Umbilical cord (tissue), 2 donors: ENCODE measurements at places on chromosomes 12 and 14.

- DNase-seq, result peak; percentile 76
Measured at GRCh38 chr14:49497725-49498348, 88.3 kb downstream of the RPS29 start.

DNA sequence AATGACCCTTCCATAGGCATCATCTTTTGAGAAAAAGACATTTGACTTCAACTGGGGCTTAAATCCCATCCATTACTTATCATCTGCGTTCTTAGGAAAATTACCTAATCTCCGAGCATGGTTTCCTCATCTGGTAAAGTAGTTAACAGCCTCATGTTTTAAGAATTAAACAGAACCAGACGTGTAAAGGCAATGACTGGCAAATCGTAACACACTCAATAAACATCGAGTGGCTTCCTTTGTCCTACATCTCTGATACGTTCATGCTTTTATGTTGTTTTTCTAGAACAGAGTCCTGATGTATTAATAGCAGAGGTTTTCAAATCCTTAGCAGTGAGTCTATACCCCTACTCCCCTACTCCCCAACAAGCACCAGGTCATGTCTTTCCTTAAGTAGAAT, 189.7 kb upstream of the RGS6 start:
- no peak for DNase-seq

- peak; percentile 63 for DNase-seq
Measured at GRCh38 chr12:128313931-128314330, 47.0 kb downstream of the TMEM132C start.

DNA sequence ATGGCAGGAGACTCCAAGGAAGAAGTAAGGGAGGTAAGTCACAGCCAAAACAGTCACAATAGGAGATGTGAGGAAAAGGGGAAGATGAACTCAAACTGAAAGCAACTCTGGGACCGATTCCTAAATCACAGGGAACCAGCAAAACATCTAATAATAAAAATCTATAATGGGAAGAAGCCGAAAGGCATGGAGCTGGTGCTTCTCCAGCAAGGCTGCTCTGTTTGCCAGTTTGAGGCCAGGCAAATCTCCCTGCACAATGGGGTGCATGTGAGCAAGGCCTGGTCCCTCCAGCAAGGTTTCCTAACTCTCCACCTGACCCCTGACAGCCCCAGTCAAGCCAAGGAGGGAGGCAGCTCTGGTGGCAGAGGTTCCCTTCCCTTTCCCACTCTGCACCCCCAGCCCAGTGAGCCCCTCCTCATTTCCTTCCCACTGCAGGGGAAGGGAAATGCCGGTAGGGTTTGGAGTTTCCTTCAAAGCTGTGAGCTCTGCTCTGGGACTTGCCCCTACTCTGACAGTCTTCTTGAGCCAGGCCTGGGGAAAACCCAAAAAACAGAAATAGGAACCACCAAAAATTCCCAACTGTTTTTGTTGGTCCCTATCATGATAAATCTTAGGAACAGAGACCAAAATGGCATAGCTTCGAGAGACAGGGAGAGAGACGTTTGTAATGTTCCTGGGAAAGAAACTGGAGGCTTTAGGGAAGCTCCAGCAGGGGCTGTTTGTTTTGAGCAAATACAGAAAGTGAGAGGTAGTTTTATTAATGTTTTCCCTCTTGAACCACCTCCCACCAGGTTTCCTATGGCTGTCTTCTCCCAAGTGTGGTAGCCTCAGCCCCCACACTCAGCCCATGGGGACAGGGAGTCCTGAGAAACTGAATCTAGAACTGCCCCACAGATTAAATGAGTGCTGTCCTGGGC, 34.6 kb downstream of the FMNL3 start:
- DNase-seq, result no peak

- peak; percentile 37 for DNase-seq
Measured at GRCh38 chr12:12171991-12172511, 94.8 kb downstream of the LRP6 start.

GRCh38 chr12:19695244-19696098, 256.2 kb downstream of the AEBP2 start:
- DNase-seq, result no peak

GRCh38 chr12:58640314-58640713, 280.0 kb downstream of the LRIG3 start:
- no peak for DNase-seq

- no peak for DNase-seq
Measured at GRCh38 chr12:98060411-98060810, 455.0 kb upstream of the TMPO start.

GRCh38 chr12:43766291-43766690, 7.5 kb downstream of the IRAK4 start:
- DNase-seq, result peak; percentile 41

- DNase-seq, result no peak
Measured at GRCh38 chr12:76556368-76556767, 3.2 kb downstream of the OSBPL8 start.

DNA sequence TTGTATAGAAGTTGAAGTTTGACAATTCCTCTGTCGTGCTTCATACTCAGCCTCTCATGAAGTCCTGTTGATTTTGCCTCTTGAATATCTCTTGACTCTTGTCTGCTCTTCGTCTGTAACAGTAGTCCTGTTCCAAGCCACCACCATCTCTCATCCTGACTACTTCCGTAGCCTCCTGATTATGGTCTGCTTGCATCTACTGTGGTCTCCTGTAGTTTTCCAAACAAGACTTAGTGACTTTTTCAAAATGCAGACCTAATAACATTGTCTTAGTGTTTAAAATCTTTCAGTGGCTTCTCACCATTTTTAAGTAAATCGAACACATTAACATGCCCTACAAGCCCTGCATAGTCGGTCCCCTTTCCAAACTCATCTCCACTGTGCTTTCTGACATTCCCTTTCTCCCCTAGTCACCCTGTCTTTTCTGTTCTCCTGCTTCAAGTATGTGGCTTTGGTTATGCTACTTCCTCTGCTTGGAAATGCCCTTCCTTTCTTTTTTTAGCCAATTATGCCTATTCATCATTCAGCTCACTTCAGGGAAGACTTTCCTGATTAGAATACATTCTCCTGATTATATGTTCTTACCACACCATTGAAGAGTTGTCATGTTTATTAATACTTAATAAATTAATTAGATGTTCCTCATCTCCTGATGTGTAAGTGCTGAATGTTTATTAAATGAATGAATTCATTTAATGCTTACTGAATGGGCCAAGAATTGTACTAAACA, 2.0 kb downstream of the SCYL2 start:
- no peak for DNase-seq

DNA sequence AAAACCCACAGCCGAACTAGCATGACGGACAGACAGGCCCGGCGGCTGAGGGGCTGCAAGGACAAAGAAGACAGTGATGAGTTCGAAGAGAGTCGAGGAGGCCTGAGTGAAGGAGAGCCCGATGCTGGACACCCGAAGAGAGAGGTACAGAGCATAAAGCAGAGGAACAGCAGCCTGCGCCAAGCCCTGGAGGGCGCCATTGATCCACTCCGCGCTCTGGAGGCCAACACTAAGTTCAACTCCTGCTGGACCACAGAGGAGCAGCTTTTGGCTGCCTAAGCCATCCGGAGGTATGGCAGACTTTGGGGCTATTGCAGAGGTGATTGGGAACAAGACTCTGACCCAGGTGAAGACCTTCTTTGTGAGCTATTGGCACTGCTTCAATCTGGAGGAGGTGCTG, 7.8 kb upstream of the PLXNC1 start:
- no peak for DNase-seq

DNA sequence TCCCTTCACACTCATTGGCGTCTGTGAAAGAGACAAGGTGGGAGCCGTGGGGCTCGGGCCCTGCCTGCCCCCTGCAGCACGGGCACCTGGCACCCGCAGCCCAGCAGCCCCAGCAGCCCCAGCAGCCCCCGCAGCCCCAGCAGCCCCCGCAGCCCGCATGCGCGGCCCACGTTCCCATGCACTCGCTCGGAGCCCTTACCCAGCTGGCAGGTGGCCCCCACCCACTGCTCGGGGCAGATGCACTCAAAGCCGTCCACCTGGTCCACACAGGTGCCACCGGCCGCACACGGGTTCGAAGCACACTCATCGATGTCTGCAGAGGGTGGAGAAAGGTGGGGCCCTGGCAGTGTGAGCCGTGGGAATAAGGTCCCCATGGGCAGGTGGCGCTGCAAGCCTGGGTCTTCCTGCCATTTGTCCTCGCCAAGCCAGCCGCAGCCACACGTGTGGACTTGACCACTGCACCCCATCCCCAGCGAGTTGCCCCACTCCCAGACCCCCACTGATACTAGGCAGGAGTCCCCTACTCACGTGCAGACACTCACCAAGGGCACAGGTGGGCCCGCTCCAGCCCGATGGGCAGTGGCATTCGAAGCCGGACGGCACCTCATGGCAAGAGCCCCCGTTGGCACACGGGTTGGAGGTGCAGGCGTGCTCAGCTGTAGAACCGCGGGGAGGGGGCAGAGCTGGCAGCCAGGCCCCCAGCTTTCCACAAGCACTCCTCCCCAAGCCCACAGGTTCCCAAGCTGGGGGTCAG, 17.3 kb downstream of the JAG2 start:
- DNase-seq, result no peak

DNA sequence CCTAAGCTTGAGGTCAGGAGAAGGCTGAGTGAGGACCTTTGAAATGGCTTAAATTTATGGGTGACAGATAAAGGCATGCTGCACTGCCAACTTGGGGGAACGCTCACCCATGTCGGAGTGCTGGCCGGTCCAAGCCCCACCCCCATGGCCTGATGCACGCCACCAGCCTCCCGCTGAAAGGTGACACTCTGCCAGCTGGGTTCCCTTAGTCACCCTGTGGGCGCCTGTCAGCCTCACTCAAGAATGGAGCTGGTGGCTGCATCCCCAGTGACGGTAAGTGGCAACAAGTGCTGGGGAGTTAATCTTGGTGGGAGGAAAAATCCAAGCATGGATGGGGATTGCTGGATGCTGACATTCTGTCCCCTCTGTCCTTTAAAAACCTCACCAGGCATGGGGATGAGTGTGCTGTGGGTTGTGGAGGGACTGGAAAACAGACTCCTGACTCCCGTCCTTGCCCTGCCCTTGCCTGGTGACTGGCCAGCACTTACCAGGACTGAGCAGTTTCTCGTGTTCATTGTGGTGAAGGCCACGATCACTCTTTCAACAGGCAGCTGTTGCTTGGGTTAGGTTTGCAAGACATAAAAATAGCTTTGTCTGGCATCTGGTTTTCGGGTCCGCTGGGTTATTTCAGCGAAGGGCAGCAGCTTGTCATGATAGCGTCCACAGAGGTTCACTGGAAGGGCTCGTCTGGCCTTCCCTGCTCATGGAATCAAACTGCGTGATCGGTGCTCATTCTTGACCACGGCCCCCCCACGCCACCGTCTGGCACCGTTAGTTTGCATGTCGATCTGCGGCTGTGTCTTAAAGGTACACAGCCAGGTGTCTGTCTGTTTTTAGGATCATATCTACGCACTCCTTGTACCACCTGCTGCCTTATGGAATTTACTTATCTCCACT, 15.0 kb downstream of the ACACB start:
- DNase-seq, result no peak

DNA sequence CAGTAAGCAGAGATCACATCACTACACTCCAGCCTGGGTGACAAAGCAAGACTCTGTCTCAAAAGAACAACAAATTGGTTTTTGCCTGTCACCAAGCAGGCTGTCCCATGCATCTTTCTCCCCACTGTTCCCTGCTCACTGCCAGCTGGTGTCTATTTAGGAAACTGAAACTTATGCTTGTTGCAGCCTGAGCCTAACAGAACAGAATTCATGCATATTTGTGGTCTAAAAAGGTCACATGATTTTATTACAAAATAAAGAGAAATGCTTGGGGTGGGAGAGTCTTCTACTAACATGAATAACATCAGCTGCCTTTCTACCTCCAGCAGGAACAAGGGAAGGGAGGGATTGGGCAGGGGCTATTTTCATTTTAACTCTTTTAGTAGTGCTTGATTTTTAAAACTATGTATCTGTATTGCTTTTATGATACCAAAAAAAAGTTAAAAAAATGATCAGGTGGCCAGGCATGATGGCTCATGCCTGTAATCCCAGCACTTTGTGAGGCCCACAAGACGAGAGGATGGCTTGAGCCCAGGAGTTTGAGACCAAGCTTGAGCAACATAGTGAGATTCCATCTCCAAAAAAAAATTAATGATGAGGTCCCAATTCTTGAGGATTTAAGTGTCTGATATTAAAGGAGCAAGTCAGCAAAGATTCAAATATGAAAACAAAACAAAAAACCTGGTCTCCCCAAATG, 923 bp downstream of the STAT2 start:
- DNase-seq, result peak; percentile 65

GRCh38 chr12:30985814-30986452, 59.4 kb downstream of the TSPAN11 start:
- DNase-seq, result peak; percentile 33

- no peak for DNase-seq
Measured at GRCh38 chr14:73143003-73143402, 6.7 kb downstream of the PSEN1 start.

DNA sequence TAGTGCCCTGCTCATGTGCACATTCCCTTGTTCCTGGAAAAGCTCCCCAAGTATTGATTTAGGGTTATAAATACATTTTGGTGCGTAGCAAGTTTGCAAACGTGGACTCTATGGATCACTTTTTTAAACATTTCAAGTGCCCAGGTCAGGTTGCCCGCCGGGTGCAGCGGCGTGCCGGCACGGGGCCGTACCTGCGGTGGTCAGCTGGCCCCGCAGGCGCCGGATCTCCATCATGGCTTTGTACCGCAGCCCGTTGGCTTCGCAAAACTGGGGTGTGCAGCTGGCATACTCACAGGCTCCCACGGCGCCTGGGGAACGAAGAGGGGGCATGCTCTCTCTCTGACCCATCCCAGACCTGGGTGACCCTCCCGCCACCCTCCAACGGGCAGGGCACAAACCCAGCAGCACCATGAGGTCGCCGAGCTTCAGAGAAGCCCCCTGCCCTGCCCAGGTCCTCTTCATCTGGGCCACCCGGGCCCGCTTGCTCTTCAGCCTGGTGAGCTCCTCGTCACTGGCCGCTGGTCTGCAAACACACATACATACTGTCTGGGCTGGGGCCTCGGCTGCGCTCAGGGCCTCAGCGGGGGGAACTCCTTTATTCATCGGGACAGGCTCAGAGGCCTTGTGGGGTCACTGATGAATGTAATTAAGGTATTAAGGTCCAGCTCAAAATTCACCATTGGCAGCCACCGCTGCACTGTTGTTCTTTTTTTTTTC, 35.1 kb downstream of the DHX37 start:
- DNase-seq, result no peak

GRCh38 chr12:118359541-118359915, 13.2 kb downstream of the TAOK3 start:
- DNase-seq, result no peak

GRCh38 chr14:105980224-105980623, 453.8 kb downstream of the TMEM121 start:
- no peak for DNase-seq

GRCh38 chr12:2826721-2827515, 7.9 kb downstream of the NRIP2 start:
- no peak for DNase-seq

- no peak for DNase-seq
Measured at GRCh38 chr12:64669270-64669842, 59.1 kb downstream of the RASSF3 start.
